Stimulated activated CD4-positive, alpha-beta T cell treated with anti-CD3 and anti-CD28 coated beads, Interleukin-4, amount 100 ng/mL, for 1 hour (primary cell): ENCODE measurements at places on chromosomes 5 and 9.

GRCh38 chr9:68883224-68883623, 130.7 kb downstream of the PRKACG start:
- DNase-seq = no peak

DNA sequence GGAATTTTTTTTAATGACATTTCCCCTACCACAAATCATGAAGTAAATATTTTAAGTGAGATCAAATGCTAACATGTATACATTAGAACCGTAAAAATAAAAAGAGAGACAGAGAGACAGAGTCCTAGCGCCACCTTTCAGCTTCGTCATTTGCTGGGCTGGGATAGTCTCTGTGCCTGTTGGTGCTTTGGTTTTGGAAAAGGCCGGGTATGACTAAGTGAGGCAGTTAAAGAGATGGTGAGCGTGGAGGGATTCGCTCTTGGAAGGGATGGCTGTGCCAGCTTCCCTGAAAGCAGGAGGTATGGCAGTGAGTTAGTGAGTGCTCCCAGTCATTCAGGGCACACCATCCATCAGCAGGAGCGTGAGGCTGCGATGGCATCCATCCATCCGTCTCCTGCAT, 729.6 kb upstream of the WWC1 start:
- no peak for DNase-seq

GRCh38 chr5:60010328-60010727, 116.8 kb upstream of the PDE4D start:
- DNase-seq = no peak

DNA sequence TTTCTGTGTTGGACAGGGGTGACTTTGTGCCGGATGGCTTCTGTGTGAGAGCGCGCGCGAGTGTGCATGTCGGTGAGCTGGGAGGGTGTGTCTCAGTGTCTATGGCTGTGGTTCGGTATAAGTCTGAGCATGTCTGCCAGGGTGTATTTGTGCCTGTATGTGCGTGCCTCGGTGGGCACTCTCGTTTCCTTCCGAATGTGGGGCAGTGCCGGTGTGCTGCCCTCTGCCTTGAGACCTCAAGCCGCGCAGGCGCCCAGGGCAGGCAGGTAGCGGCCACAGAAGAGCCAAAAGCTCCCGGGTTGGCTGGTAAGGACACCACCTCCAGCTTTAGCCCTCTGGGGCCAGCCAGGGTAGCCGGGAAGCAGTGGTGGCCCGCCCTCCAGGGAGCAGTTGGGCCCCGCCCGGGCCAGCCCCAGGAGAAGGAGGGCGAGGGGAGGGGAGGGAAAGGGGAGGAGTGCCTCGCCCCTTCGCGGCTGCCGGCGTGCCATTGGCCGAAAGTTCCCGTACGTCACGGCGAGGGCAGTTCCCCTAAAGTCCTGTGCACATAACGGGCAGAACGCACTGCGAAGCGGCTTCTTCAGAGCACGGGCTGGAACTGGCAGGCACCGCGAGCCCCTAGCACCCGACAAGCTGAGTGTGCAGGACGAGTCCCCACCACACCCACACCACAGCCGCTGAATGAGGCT, at the start of gene ADRB2:
TSS of gene ADRB2 (plus strand) at position 559 of the 686 bp plus-strand sequence. CDS start 221 bp downstream, outside the sequence.
- DNase-seq = peak; percentile 81

GRCh38 chr5:68898951-68899471, 194.8 kb upstream of the SLC30A5 start:
- DNase-seq = no peak

- no peak for DNase-seq
Measured at GRCh38 chr5:143124593-143124992, 278.9 kb downstream of the NR3C1 start.

DNA sequence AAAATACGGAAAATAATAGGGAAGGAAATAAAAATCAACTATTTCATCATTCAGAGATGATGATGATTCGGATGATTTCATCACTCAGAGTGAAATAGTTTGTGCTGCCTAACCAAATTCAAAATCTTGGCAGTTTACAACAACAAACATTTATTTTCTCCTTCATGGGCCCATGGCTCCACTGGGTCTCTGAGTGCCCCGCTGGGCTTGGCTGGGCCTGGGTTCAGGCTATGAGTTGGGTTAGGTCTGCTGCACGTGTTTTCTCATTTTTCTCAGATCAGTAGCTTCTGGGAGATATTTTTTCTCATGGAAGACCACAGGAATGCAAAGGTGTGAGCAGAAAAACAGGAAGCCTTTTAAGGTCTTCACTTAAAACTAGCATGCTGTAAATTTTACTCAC, 24.0 kb upstream of the F2RL1 start:
- no peak for DNase-seq

GRCh38 chr5:111313017-111313724, 89.0 kb downstream of the CAMK4 start:
- DNase-seq = no peak

GRCh38 chr9:121281614-121282276, 13.8 kb downstream of the GSN start:
- DNase-seq = no peak

GRCh38 chr5:60563696-60564324, 136.2 kb downstream of the DEPDC1B start:
- DNase-seq = no peak

DNA sequence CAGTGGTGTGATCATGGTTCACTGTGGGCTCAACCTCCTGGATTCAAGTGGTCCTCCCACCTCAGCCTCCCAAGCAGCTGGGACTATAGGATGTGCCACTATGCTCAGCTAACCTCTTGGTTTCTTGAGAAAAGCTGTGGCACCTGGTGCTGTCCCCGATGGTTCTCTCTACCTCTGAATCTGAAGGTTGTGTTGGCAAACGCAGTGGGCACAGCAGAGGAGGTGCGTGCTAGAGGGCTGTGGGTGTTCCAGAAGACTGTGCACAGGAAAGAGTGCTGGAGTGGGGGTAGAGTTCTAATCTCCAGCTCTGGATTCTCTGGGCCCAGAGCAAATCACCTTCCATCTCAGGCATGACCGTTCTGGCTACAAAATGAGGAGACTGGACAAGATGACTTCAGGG, 12.5 kb downstream of the RGS3 start:
- no peak for DNase-seq

- no peak for DNase-seq
Measured at GRCh38 chr5:68140763-68141162, 74.8 kb upstream of the PIK3R1 start.

DNA sequence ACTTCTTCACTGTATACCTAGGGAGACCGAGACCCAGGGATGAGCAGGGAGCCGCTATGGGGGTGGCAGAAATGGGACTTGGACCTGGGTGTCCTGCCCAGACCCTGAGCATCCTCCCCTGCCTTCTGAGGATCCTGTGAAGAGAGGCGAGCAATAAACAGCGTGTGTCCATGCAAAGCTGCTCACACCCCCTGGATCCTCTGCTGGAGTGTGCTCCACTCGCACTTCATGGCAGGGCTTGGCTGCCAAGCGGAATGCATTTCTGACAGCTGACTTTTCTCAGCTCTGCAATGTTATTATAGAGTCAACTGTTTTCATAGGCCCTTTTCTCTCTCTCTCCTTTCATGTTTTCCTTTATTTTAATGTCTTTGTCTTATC, 31.0 kb upstream of the ALDH1B1 start:
- DNase-seq = no peak

DNA sequence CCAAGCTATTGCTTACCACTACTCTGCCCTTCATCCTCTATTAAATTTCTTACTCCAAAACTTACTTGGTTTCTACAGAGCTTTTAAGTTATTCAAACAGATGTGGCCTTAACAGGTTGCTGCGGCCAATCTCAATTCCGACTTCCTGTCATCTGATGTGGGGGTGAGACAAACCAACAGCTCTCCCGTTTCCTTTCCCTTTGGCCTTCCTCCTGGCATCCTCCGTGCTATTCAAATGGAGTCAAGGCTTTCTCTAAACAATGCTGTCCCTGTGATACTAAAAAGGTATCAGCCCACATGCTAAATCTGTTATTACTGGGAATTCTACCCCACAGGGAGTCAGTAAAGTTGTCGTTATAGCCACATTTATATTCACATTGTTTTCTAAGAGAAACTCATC, 11.8 kb downstream of the RBM18 start:
- no peak for DNase-seq

GRCh38 chr5:140151144-140152021, 23.6 kb upstream of the CYSTM1 start:
- DNase-seq = no peak

DNA sequence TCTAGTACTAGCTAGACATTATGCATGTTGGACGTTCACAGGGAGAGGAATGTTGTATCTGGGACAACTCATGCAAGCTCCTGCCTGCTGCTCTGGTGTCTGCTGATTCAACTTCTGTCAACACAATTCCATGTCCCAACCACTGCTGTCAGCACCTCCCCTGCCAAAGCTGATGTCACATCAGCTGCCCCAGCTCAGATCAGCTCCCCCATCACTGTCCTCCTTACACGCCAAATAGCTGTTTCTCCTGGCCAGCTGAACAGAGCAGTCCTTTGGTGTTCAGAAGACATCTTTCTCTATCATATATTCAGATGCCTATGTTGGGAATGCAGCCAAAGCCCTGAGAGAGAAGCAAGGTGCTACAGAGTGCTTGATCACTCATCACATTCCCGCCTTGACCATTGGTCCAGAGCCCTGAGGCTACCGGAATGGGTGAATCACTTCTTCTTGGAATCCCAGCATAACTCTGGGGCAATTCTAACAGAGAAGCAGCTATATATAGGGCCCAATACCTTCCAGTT, 223.3 kb downstream of the SEC61B start:
- no peak for DNase-seq

DNA sequence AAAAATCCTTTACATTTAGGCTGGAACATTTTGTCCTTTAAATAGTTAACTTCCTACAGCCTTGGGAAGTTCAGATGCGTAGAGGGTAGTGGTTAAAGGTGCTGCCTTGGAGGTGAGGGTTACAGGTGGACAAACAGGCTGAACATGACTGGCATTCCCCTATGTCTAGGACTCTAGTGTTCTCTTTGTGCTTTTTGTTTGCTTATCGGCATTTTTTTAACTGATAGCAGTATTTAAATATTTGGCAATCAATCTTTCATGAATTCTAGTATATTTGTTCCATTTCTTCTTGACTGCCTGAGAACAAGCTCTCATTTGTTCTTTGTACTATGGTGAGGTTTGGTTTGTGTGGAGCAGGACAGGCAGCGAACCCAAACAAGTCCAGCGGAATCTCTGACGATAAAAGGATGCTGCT, 307.6 kb downstream of the CTNND2 start:
- no peak for DNase-seq

- no peak for DNase-seq
Measured at GRCh38 chr9:108367188-108367587, 488.6 kb downstream of the ACTL7B start.

GRCh38 chr9:5269249-5269715, 35.2 kb downstream of the RLN2 start:
- no peak for DNase-seq
